ENCODE measurements at places on chromosomes 7 and 10.

DNA sequence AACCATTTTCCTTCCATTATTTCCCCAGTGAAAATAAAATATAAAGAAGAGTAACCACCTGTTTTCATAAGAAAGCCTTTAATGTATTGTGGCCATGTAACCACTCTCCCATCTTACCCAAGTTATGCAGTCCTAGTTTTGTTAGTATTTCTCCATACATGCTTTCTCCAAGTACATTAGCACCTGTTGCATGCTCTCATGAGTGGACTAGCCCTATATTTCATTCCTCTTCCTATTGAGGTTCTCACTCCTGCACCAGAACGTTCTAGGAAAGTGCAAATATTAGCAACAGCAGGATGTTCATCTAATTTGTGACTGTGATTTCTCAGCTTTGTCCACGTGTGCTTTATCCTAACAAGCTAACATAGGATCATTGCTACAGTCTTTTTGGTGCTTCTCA lies 155.1 kb upstream of the NPVF start:
- DNase-seq, result no peak

DNA sequence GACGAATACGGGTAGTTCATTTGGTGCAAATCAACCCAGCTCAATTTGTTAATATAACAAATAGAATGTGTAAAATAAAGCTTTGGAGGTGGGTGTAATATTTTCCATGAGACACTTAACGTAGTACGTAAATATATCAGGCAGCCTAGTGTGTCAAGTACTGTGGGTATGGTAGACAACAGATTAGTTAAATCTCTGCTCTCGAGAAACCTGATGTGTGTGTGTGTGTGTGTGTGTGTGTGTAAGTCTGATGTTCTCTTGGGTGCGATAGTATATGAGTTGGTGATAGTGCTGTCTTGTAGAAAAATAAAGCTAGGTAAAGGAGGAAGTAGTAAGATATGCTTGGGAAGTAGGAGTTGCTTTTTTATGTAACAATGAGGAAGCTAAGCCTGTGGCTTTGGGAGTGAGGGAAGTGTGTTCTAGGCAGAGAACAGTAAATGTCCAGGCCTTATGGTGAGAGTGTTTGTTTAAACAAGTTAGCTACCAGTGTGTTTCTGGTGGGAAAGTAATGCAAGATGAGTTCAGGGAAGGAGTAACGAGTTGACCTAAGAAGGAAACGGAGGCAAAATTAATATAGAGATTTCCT lies 26.1 kb downstream of the WAC start:
- DNase-seq, result no peak

- no peak for DNase-seq
These were observed 71.8 kb downstream of the HHEX start for GRCh38 chr10:92761571-92761970.

- DNase-seq, result no peak
These were observed 22.2 kb downstream of the TSPAN15 start for GRCh38 chr10:69473304-69473990.

DNA sequence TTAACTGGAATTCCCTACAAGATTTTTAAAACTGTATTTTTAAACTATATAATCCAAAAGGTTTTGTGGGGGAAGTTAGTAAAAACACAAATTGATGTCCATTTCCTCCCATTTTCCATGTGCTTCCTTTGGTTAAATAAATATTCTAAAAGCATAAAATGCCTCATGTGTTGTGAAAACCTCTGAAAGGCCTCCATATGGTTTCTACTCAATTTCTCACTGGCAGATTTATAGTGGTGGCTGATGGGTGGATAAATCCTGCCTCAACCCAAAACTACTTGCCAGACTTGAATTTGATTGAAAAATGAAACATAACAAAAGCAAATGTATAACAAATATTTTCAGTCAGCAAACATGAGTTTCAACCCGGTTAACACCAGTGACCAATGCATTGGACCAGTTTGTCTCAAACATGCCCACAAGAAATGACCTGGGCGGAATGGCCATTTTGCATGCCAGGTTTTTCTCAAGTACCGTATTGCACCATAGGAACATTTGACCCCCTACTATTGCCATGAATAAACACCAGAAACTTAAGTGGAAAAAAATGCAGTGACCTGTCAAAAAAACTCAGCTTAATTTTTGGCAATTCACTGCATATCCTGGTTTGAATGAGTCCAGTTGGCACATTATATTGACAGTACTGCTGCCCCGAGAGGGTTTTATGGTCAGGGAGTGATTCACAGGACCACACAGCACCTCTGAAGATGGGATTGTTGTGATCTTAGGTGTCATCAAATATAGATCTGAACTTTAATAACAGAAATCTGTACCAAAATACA lies 454.6 kb upstream of the ANKRD30A start:
- DNase-seq, result no peak

DNA sequence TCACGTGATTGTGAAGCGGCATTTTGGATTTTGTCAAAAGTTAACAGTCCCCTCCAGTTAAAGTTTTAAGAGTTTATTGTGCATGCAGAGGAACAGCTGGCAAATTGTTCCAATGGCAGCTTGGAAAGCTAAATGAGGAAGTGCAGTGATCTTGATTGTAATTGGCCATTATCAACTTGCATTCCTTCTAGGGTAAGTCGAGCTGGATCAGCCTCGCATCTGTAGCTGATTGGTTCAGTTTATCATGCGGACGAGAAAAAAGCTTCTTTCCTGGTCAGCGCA lies 566 bp downstream of the ZNF789 start:
- DNase-seq, result no peak

GRCh38 chr7:23183279-23184012 lies 1.6 kb downstream of the NUP42 start:
- DNase-seq, result no peak

GRCh38 chr7:106823631-106824030 lies 41.5 kb upstream of the PIK3CG start:
- DNase-seq, result no peak

DNA sequence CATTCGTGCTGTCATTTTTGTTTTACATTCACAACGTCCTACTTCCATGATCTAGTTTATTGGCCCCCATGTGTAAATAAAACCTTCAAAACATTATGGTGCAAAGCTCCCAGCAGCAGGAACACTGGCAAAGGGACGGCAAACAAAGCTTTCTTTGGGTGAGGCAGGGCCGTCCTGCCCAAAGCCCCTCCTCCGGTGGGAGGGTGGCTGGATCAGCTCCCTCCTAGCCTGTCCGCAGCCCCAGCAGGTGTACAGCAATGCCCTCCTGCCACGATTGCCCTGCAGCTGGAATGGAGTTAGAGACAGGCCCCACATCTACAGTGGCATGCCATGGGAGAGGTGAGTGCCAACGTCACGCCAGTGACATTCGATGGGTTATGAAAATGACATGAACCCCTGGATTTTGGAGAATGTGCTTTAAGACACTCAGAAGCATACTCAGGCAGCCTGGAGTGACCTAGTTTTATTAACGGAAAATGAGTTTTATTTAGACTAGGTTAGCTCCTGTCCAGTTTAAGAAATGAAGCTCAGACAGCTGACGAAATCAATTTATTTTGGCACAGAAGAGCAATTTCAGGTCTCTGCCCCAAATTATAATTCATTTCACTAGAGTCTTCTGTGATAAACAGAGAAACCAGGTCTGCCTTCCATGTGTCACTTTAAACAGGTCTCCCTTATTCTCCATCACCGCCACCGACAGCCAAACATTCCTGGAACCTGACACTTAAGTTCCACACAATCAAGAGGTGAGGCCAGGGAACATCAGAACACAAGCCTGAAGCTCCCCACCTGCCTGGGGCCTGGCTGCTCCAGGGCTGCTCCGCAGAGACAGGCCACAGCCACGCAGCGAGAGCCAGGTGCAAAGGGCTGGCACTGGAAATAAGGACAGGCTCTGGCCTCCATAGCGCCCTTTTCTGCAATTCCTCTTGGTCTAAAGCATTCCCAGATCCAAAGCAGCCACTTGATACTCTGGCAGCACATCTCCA lies 50.1 kb downstream of the VOPP1 start:
- no peak for DNase-seq

- DNase-seq, result no peak
These were observed 165.2 kb upstream of the TNS3 start for GRCh38 chr7:47747160-47747559.

DNA sequence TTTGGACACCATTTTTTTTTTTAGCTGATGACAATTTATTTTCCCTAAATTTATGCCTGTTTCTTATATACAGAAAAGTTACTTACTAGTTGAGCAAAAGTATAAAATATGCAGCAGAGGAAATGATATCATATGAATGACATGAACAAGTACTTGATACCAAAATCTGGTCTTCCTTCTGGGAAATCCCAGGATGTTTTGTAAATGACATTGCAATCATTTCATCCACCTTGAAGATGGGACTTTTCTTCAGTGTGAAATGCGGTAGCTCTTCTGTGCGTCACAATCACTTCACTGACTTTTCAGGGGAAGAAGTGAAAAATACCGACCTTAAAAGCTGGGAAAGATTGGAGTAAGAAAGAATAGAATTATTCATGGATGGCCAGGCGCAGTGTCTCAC lies 23.8 kb downstream of the C1QL3 start:
- DNase-seq, result no peak

GRCh38 chr10:88415533-88416130 lies 167.5 kb downstream of the RNLS start:
- DNase-seq, result no peak

GRCh38 chr7:140159497-140159896 lies 17.3 kb downstream of the KDM7A start:
- no peak for DNase-seq

DNA sequence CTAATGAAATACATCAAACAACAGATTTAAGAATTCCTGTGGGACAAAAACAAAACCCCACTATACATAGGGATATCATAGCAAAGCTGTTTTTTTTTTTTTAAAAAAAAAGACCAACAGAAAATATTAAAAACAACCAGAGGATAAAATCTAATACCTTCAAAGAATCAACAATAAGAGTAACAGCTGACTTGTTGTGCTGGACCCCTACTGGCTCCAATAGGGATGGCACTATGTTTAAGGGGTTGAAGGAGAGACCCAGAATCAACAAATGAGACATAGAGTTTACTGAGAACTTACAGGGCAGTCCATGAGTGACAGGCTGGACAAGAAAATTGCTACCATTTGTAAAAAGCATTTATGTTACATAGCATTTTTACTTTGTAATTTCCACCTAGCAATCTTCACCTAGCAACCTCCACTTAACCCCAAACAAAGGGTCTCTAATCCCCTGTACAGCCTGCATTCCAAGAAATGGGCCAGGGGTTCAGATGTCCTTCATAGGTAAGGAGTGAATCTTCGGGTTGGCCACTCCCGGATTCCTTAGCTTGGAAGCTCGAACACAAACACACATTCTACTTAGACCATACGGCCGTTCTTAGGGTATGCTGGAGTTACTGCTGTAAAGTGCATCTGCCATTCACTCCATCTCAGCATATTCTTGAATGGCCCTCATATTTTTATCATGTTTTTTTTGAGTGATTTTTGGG lies 25.8 kb downstream of the ASZ1 start:
- no peak for DNase-seq

DNA sequence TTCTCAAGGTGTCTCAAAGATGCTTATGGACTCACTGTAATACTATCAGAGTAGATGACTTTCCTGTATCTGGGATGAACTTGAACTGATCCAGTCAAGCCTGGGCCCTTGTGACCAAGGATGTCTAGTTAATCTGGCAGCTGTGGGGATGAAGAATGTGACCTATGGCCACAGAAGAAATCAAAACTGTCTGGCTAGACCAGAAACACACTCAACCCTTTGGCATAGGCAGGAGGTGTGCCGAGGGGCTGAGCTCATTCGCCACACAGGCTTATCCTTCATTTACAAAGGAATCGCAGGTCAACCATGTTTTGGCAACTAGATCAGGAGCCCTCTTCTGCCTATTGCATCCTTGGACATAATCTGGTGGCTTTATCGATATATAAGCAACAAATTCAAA lies 110.6 kb downstream of the ATXN7L1 start:
- DNase-seq, result no peak

- DNase-seq, result no peak
These were observed 263.0 kb upstream of the BMPER start for GRCh38 chr7:33642312-33642711.

DNA sequence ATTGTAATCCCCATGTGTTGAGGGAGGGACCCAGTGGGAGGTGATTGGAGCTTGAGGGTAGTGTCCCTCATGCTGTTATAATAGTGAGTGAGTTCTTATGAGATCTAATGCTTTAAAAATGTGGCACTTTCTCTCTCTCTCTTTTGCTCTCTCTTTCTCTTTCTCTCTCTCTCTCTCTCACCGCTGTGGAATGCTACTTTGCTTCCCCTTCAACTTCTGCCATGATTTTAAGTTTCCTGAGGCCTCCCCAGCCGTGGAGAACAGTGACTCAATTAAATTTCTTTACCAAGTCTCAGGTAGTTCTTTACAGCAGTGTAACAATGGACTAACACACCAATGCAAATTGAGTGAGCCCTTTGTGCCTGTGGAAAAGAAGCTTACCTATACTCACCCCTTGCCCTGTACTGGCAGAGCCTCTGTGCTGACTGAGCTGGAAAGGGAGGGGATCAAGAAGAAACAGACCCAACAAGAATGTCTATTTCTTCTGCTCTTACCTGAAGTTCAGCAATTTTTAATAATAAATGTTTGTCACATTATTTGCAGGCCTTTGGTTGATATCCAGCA lies 642.5 kb upstream of the KCND2 start:
- no peak for DNase-seq

DNA sequence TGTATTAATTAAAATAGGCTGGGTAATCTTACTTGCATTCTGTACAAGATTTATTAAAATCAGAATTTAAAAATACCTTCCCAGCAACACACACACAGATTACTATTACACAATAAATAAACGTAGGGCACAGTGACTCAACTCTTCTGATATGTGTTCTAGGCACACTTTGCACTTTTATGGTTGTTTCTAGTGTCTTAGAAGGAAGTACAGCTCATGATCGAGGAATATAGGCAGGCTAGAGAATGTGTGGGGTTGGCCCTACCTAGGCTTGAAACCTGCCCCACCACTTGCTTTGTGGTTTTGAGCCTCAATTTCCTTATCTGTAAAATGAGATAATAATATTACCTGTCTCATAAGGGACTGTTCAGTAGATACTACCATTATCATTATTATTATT lies 30.5 kb downstream of the ARMC3 start:
- DNase-seq, result no peak

DNA sequence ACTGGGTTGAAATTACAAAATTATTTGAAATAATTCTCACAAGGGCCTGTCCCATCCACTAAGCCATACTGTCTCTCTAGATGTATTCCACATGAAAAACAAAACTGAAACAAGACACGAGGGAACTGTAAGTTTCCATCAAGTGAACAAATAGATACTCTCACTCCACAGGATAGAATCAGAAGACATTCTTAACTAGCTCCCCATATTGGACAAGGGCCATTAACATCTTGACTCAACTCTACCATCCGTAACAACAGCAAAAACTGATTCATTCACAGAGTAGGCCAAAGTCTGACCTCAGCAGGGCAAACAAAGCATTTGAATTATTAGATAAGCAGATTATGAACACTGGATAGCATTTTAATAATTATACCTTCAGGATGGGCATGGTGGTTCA lies 29.1 kb downstream of the UBE2H start:
- DNase-seq, result no peak

GRCh38 chr10:104077247-104077646 lies 8.4 kb downstream of the COL17A1 start:
- DNase-seq, result no peak

GRCh38 chr10:132054564-132054963 lies 11.2 kb upstream of the JAKMIP3 start:
- no peak for DNase-seq

GRCh38 chr10:70191972-70192305 lies 21.6 kb upstream of the SAR1A start:
- no peak for DNase-seq

- DNase-seq, result no peak
These were observed 450.3 kb downstream of the GRID1 start for GRCh38 chr10:85916286-85916685.

GRCh38 chr10:13560597-13560996 lies 26.2 kb upstream of the PRPF18 start:
- DNase-seq, result no peak

GRCh38 chr10:73591935-73592699 lies 975 bp upstream of the USP54 start:
- no peak for DNase-seq

All from stimulated activated CD8-positive, alpha-beta memory T cell treated with anti-CD3 and anti-CD28 coated beads, Interleukin-15, amount 100 ng/mL, for 48 hours (primary cell).